ENCODE measurements at places on chromosomes 1 and 21.

DNA sequence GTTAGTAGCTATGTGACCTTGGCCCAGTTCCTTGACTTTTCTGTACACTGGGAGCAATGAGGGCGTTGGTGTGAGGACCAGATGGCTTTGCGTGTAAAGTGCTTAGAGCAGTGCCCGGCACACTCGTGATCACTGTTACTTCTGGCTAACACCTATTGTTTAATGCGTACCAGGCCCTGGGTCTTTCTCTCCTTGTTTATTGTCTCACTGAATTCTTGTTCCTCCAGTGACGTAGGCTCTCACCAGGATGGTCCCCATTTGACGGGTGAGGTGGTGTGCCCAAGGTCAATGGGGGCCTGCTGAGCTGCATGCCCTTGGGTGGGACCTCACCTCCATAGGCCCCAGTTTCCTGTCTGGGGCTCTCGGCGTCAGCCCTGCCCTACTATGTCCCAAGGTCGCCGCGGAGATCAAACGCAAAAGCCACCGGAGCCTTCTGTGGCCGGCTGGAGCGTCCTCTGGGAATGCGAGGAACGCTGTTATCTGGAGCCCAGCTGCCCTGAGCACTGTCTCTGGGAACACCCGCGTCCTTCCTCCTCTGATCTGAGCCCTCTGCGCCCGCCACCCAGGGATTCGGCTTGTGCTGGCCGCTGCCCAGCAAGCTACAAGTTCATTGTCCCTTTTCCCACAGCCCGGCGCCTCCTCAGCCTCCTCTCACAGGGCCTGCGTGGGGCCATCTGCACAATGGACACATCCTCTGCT is 28.9 kb downstream of the ALPL start:
- no peak for DNase-seq

DNA sequence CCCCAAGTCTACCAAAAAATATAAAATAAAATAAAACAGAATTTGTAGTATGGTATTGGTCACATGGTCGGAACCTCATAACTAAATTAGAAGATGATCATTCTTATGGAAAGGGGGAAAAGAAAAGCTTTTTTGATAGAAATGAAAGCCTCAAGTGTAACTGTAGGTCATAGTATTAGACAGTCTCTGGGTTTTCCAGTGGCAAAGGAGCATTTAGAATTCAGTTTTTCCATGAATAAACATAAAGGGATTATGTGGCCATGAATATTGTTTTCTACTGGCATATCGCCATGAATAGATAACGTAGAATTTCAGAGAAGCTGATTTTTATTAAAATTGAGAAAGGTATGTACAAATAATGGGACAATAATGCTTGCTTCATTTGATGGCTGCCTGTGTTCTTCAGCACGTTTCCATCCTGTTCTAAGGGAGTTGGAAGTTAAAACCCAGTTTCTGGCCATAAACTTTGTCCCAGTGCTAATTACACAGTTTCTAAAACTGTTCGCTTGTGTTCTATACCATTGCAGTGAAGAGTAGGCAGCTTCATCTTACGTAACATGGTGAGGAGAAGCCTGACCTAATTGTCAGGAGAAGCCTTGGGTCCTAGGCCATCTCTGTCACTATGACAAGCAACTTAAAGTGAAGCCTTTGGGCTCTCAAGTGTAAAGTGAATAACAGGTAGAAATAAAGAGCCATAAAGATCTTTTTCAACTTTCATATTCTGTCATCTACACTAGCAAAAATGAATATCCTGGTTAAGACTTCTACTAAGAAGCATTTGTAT is 70.5 kb upstream of the PGD start:
- DNase-seq = no peak

GRCh38 chr1:43305461-43305860 is 4.7 kb downstream of the TIE1 start:
- no peak for DNase-seq

DNA sequence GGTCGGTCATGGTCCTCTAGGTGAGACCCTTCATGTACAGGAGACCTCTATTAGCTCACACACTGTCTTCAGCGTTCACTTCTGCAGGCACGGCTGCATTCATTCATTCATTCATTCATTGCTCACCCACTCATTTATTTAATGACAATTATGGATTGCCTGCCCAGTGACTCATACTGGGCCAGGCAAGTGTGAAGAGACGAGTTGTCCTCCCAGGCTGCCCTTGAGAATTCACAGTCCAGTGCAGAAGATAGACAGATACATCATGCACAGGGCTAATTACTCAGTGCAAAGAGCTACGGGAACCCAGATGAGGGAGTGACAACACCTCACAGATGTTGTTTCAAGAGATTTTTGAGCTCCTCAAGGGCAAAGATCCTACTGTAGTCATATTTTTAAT is 248.4 kb downstream of the TNR start:
- no peak for DNase-seq

DNA sequence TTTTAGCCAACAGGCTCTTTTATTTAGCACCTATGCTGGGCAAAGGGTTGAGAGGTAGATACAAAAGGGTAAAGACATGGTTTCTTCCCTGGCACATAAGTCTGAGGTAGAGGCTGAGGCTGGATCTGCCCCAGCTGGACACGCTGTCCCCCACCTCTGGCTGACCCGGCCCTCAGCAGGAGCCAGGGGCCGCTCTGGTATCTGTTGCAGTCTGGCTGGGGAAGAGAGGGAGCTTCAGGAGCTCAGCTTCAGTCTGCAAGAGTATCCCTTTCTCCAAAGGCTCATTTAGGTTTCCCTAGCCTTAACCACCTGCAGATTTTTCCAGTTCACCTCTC is 14.2 kb downstream of the BLACAT1 start:
- no peak for DNase-seq

DNA sequence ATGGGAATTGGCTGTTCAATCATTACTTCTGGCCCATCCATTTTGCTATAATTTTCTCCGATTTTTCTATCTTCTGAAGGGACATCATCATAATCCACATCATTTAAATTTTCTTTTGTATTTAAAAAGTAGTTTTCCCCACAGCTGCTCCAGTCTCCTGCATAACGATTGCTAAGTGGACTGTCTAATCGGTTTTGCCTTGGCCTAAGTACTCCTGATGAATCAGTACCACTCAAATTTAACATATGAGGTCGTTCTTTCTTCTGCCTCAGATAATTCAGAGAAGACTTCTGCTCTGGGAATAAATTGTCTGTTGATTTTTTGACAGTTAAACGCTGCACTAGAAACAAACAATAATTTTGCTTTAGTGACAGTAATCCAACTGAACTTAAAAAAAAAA is 41.9 kb downstream of the SYDE2 start:
- no peak for DNase-seq

- no peak for DNase-seq
These were observed 1047.6 kb upstream of the ADGRL4 start for GRCh38 chr1:80054129-80054528.

GRCh38 chr1:205240118-205240517 is 12.4 kb downstream of the TMCC2 start:
- no peak for DNase-seq

DNA sequence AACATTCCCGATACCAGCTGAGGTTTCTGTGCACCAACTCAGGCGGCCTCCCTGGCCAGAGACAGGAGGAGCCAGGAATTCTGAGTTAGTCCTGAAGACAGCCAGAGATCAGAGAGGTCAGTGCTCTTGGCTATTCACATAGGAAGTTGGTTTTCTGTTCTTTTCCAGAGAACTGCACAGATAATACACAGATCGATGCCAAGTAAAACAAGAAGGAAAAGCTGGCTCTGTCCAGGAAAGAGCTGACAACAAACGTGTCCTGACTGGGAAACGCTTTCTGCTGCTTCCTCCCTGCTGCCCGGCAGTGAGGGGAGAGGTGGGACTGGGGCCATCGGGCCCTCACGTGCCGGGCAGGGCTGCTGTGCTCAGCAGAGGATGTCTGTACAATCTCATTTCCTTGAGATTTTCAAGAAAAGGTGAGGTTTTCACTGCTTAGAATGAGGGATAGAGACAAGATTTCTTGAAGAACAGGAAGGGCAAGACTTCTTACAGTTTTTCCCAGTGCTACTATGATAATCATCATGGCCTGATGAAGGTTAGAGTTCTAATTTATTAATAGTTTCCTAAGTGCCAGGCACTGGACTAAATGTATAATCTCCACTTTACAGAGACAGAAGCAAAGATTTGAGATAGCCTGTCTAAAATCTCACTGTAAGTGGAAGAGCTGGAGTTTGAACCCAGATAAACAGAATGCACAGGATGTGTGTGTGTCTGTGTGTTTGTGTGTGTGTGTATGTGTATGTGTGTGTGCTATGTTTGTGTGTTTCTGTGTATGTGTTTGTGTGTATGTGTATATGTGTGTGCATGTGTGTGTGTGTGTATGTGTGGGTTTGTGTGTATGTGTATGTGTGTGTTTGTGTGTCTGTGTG is 211.0 kb upstream of the RAB4A start:
- DNase-seq = no peak

Measured in activated T-helper 9 cell treated with anti-CD3 and anti-CD28 coated beads, Interleukin-2, amount 50 U/mL, for 16 hours (primary cell).